ENCODE measurements at places on chromosomes 1 and 21.

GRCh38 chr1:44442791-44443190 is 37.7 kb downstream of the RNF220 start:
- no peak for DNase-seq

DNA sequence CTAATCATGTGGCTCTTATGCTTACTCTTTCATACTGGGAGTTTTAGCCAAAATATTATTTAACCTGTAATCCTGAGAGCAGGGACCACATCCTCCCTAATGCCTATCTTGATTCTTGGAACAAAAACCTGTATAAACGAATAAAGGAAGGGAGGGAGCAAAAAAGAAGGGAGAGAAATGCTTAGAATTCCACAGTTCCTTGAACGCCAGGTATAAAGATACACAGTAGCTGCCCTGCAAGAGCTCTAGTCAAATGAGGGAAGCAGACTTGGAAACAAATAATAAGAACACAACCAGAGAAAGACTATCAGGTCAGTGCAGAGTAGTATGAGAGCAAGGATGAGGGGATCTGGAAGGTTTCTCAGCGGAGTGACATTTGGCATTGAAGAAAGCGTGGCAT is 116.3 kb downstream of the SLC30A10 start:
- DNase-seq = peak; percentile 58

DNA sequence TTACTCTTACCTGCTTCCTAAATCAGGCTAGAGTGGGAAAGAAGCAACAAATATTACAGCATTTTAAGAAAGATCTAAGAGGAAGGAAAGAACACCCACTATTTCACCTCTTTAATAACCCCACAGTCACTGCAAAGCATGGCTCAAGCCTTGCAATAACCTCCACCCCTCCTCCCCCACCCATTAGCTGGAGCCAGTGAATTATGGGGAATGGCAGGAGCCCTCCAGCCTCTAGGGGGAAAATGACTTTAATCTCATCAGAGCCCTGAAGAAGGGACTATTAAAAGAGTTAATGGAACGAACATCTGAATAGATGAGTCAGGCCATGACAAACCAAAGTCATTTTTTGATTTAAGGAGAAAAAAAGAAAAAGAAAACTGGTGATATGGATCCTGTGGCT is 630.7 kb upstream of the PLXNA2 start:
- DNase-seq = no peak

DNA sequence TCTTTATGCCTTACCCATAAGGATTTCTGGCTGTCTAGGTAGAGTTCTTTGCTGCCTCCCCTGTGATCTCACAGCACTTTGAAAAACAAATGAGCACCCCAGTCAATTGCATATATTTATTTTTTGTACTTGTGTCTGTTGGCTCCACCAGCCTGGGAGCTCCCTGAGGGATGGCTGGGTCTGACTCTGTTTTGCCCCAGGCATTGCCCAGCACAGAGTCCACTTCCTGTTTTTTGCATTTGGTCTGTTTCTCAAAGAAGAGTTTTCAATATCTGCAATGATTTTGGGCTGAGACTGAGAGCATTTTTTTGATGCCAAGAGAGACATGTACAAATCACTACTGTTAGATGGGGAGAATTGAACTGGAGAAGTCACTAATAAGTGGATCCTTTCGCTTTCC is 125.0 kb downstream of the FOXD2 start:
- DNase-seq = no peak

- no peak for DNase-seq
Observed at GRCh38 chr1:113166473-113166872, 93.5 kb downstream of the LRIG2 start.

DNA sequence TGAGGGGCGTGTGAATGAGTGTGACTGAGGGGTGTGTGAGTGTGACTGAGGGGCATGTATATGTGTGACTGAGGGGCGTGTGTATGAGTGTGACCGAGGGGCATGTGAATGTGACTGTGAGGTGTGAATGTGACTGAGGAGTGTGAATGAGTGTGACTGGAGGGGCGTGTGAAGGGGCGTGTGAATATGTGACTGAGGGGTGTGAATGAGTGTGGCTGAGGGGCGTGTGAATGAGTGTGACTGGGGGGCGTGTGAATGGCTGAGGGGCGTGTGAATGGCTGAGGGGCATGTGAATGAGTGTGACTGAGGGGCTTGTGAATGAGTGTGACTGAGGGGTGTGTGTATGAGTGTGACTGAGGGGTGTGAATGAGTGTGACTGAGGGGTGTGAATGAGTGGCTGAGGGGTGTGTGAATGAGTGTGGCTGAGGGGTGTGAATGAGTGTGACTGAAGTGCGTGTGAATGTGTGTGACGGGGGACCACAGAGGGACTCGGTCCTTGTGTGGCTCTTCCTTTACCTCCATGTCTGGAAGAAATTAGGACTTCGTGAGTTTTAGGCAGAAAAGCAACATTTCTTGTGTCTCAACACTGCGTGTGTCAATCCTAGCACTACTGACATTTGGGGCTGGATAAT is 105.8 kb downstream of the GLIS1 start:
- no peak for DNase-seq

DNA sequence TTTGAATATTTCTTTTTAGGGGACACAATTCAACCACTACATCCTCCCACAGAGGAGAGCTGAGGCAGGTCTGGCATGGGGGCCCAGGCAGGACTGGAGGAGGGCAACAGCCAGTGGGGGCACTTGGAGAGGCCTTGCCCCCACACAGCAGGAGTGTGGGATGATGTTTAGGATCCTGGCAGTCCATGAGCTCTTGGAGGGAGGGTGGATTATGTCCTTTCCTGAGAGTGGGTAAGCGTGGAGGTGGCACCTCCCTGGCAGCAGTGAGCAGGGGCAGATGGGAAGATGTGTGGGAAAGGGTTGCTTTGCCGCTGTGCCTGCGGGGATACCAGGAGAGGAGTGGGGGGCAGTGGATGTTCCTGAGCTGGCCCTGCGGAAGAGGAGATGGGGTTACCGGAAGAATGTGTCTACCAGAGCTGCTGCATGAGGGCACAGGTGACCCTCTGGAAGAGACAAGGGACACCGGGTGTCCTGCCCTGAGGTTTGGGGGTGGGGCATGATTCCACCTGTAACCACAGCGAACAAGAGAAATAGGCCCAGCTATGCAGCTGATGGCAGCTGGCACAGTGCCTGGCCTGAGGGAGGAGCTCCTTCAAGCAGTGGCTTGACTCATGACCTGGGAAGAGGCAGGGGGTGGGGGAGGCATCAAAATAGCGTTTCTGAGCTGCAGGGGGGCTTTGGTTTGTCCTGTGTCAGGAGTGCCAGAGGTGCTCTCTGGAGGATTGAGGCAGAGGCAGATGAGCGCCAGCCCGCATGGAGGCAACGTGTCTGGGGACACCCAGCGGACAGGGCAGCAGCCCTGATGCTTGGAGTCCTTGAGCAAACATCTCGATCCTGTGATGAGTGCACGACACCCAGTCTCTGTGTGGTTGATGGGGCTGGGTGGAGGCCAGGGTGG is 123.9 kb upstream of the TMPRSS2 start:
- DNase-seq = no peak

- no peak for DNase-seq
Observed at GRCh38 chr21:38531591-38531990, 33.3 kb upstream of the ERG start.

- peak; percentile 77 for DNase-seq
Observed at GRCh38 chr1:201503397-201504176, 3.3 kb downstream of the CSRP1 start.

DNA sequence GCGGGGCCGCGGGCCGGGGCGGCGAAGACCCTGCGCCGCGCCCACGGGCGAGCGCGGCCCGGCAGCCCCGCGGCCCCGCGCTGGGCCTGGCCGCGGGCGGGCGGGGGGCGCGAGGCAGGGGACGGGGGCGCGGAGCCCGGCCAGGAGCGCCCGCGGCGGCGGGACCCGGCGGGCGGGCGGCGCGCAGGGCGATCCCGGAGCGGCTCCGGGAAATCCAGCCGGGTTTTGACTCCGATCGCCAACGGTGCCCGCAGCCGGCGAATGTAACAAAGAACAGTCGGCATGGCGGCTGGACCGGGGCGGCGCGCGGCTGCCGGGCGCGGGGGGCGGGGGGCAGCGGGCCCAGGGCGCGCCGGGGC is 334 bp downstream of the PRDM15 start:
- peak; percentile 69 for DNase-seq

DNA sequence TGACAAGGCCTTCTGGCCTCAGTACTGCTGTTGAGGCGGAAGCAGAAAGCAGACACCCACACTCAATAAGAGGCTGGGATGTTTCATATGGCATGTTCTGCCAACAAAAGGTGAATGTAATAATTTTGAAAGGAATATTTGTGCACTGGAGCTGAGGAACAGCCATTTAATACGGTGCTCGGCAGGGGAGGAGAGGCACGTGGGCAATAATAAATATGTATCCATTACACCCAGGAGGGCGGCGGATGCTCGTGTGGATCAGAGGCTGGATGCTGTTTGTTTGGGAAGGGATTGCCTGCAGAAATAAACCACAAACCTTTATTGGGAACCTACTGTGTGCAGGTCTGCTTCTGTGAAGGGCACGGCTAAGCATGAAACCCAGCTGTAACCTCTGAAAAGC is 92.0 kb downstream of the VWA5B1 start:
- peak; percentile 73 for DNase-seq

- peak; percentile 47 for DNase-seq
Observed at GRCh38 chr1:43285269-43285990, at the start of gene C1orf210. Gene C1orf210, minus strand, starts transcription at chr1:43285581. Its CDS starts 2,311 bp downstream, at chr1:43283270.

GRCh38 chr1:67733681-67734322 is 48.8 kb downstream of the GADD45A start:
- no peak for DNase-seq

- no peak for DNase-seq
Observed at GRCh38 chr1:229296541-229296941, 25.6 kb downstream of the RAB4A start.

- DNase-seq = no peak
Observed at GRCh38 chr1:10389271-10389973, 9.4 kb upstream of the PGD start.

- DNase-seq = no peak
Observed at GRCh38 chr1:221711063-221711577, 30.8 kb downstream of the DUSP10 start.

DNA sequence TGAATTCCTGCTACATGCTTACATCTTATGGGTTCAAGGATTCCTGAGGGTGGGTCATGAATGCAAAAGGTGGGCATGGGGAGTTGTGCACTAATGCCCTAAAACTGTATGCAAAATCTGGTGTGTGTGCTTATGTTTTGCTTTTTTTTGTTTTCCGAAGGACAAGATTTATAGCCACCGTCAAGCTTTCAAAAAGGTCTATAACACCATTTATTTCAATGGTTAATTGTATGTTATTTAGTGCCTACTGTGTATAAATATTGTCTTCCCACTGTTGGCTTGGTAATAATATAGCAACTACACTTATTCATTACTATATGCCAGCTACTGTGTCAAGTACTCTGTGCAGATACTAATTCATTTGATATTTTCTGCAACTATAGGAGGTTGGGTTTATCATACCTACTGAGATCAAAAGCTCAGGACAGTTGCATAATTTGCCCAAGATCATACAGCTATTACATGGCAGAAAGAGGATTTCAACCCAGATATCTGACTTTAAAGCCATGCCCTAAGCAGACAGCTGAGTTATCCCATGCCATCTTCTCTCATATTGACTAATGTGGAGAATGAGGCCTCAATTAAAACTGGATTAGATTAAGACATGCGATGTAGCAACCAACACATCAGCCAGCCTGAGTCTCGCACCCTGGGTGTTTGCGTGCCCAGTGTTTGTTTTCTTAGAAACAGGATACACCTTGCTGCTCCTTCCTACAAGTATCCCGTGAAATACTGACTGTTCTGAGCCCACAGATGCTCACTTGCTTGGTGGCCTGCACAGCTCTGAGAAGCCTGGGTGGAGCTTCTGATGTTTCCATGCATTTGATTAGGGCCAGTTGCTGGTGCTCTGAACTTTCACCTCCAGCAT is 34.6 kb downstream of the GADD45A start:
- DNase-seq = peak; percentile 19

DNA sequence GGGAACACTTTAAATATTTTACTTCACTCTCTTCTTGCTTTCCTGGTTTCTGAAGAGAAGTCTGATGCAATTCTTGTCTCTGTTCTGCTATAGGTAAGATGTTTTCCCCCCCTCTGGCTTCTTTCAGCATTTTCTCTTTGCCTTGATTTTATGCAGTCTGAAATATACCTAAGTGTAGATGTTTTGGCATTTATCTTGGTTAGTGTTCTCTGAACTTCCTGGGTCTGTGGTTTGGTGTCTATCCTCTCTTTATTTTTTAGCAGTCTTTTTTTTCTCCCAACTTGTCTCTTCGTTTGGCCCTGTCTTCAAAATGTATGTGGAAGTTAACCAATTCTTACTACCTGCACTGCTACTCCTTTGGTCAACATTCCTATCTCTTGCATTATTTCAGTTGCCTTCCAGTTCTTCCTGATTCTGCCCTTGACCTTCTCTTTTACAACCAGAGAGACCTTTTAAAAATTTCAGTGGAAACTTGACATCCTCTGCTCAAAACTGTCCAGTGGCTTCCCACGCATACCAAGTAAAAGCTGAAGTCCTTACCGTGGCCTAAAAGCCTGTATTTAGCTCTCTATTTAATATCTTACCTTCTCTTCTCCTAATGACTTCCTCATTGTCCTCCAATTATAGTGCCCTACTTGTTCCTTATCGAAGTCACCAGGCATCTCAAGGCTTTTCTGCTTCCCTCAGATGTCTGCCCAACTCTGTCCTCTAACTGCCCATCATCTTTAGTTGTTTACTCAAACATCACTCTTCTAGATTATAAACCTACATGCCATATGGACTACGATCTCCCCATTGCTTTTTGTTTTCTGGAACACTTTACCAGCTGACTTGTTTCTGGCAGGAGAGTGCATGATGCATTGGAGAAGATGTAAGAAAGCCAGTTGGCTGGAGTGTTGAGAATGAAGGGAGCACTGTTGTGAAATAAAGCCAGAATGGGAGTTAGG is 40.9 kb downstream of the RAP1A start:
- no peak for DNase-seq

DNA sequence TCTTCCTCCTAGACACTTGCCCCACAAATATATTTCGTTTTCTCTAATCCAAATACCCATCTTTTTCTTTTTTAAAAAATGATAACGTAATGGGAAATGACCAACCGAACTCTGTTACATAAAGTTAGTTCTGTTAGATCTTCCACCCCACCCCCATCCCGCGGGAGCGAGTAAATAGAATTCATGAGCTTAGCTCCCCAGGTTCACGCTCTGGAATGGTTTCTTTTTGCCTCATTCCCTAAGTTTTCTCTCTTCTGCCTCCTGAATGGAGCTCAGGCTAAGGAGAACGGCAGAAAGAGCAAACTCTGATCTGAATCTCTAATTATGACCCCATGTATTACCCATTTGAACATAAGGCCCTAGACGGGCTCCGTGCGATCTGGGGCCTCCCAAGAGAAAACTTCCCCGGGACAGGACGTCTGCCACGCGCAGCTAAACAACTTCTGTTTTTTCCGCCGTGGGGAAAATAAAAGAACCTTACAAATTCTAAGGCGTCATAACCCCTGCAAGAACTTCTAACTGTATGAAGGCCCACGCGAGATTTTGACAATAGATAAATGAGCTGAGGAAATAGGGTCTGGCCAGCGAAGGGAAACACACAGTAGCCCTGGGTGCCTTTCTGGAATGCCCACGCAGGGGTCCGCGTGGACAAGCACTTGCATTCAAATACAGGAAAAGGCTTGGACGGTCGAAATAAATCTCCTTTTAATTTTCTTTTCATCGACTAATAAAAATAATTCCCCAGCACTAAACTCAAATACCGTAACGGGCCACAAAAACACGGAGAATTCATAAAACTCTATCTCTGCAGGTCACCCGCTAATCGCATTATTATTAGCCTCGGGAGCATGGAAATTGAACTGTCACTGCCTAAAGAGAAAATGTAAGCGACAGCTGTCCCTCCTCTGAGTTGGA is 2.2 kb downstream of the TBX15 start:
- no peak for DNase-seq

GRCh38 chr1:107181253-107181969 is 40.6 kb downstream of the NTNG1 start:
- no peak for DNase-seq

- DNase-seq = no peak
Observed at GRCh38 chr1:182834326-182834725, 4.8 kb upstream of the DHX9 start.

Data from NCI-H2171 treated with DMSO at 0.1 percent for 48 hours (cell line).